Kidney (tissue), 22 donors: ENCODE measurements at places on chromosomes 2 and 18.

DNA sequence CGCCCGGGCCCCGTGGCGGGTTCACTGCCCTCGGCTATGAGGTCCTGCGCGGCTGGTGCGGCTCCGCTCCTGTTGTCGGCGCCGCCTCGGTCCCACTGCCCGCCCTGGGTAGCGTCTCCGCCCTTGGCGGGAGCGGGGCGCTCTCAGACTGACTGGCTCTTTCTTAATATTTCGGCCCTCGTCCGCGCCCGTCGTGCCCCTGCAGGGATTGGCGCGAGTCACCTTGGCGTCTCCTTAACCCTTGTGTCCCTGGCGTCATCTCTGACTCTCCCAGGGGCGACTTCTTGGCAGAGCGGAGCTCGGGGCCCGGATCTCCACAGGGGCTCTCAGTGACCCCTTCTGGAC lies 1.3 kb downstream of the PTMA start:
- peak; percentile 81 for DNase-seq

DNA sequence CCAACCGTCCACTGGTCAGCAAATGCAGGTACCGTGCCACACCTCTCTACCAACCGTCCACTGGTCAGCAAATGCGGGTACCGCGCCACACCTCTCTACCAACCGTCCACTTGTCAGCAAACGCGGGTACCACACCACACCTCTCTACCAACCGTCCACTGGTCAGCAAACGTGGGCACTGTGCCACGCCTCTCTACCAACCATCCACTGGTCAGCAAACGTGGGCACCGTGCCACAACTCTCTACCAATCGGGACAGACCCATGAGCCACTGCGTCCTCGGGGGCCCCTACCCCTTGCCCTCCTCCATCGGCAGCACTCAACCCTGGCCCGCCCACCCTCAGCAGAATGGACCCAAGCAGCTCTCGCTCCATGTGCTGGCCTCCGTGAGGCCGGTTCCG lies 226.4 kb upstream of the SALL3 start:
- DNase-seq: no peak

GRCh38 chr2:68771211-68771751 lies 36.7 kb downstream of the ARHGAP25 start:
- DNase-seq: no peak

DNA sequence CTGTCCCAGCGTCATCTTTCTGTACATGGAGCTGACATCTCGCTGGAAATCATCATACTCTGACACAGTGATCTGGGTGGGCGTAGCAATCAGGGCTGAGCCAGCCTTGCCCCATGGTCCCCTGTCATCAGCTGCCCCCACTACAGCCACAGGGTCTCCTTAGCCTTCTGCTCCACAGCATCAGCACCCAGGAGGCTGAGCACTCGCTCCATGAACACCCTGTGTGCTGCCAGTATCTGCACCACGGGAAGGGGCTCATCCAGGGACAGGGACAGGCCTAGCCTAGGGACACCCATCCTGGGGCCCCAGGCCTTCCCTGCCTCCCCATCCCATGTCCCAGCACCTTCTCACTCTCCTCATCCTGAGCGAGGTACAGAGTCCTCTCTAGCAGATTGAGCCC lies 11.4 kb downstream of the ALPG start:
- DNase-seq: peak; percentile 44

DNA sequence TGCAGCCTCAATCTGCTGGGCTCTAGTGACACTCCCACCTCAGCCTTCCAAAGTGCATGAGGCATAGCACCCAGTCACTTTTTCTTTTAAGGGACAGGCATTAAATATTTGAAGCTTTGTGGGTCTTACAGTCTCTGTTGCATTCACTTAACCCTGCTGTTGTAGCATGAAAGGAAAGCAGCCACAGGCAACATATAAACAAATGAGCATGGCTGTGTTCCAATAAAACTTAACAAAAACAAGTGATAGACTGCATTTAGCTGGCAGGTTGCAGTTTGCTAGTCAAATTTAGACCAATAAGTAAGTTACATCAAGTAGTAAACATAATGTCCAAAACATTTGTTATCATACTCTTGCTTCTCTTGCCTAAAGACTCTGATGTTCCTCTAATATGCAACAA lies 297.3 kb upstream of the MMADHC start:
- no peak for DNase-seq

- no peak for DNase-seq
These were observed 9.8 kb downstream of the SERPINB13 start for GRCh38 chr18:63596964-63597363.

DNA sequence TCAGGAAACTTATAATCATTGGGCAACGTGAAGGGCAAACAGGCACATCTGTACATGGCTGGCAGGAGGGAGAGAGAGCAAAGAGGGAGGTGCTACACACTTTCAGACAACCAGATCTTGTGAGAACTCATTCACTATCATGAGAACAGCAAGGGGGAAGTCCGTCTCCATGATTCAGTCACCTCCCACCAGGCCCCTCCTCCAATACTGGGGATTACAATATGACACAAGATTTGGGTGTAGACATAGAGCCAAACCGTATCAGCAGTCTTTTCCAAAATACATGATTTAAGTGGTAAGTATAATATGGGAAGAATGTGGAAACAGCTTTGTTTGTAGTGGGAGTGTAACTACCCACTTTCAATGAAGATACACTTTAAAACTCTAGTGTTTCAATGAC lies 65.0 kb downstream of the EPB41L5 start:
- no peak for DNase-seq

- DNase-seq: no peak
These were observed 69.3 kb downstream of the NRP2 start for GRCh38 chr2:205751569-205752031.

DNA sequence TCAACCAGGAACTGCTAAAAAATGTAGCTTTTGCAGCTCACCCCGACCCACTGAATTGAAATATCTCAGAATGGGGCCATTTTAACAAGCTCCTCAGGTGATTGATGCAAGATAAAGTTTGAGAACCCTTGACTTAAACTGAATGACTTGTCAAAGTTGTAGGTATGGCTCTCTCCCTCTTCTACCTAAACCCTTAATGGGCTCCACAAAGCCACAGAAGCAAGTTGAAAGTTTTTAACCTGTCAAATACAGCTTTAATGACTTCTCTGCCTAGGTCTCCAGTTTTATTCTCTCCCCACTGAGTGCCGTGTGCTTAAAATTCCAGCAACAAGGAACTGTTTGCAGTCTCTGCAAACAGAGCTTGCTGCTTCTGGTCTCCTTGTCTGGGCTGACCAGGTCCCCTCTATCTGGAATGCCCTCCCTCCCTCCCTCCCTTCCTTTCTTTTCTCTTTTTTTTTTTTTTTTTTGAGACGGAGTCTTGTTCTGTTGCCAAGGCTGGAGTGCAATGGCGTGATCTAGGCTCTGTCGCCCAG lies 19.7 kb upstream of the RNF125 start:
- no peak for DNase-seq

- no peak for DNase-seq
These were observed 171.6 kb downstream of the DDX1 start for GRCh38 chr2:15763106-15763821.
